ENCODE measurements at places on chromosomes 11 and 22.

DNA sequence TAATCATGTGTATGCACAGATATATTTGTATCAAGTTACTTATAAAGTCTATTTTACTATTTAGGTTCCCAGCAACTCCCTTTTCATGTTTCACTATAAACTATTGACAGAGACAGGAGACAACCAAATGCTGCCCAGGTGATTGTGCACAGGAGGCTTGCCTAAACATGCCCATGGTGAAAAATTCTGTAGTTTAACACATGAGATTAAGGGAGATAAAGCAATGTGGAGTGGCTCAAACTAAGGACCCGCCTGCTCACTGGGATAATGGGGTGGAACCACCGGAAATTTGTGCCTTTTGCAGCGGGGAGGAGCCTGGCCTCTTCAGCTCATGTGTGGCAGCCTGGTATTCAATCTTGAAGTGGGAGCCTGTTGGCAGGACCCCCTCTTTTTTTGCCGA, 459.5 kb upstream of the CNTN5 start:
- no peak for DNase-seq

DNA sequence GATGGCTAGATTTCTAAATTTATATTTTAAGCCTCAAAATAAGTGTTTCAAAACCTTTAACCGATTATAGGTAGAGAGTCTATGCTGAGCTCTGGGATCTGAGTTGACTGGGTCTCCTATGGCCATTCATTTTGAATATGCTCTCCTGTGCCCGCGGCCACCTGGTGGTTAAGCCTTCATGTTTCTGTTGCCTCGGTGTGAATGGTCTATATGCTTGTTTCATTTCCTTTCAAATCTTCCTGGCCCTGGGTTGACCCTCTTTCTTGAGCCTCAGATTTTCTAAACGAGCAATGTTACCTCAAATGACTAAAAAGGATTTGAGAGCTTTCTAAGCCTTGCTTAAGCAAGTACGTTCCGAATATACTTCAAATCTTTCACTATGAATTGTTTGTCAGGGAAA, 789.4 kb upstream of the KIRREL3 start:
- no peak for DNase-seq

- no peak for DNase-seq
Measured at GRCh38 chr22:24486501-24486921, 8.6 kb upstream of the UPB1 start.

DNA sequence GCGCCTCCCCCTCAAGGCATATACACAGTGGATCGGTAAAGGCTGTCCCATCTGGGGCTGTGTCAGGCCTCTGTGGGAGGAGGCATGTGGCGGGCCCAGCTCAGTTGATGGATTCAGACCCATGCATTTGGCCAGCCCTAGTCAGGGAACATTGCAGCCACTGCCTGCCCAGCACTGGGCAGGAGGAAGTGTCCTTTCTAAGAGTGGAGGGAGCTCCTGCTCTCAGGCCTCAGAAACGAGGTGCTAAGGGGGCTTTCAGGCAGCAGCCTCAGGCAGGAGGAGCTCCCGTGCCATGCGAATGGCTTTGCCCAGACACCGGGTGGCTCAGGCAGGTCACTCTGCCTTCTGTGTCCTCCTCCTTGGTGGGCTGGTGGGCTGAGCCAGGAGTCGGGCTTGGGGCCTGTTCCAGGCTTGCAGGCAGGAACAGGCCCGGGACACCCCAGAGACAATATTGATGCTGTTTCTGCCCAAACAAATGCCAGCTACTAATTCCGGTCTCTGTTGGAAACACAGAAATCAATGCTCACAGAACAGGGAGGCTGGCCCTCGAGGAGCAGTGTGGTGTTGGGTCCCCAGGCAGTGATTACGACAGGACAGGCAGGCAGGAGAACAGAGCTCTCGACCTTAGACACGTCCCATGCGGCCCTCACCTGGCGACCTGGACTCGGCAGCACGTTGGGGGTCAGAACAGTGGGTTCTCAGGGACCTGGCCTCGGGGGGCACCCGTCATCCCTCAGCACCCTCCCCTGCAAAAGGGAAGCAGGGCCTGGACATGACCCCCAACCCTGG, 42.3 kb upstream of the CCDC188 start:
- DNase-seq: no peak

- DNase-seq: no peak
Measured at GRCh38 chr22:19991645-19992451, 24.8 kb downstream of the ARVCF start.

GRCh38 chr11:88414385-88414861, 76.9 kb upstream of the CTSC start:
- DNase-seq: no peak

- no peak for DNase-seq
Measured at GRCh38 chr11:124740277-124740882, 638 bp downstream of the NRGN start.

DNA sequence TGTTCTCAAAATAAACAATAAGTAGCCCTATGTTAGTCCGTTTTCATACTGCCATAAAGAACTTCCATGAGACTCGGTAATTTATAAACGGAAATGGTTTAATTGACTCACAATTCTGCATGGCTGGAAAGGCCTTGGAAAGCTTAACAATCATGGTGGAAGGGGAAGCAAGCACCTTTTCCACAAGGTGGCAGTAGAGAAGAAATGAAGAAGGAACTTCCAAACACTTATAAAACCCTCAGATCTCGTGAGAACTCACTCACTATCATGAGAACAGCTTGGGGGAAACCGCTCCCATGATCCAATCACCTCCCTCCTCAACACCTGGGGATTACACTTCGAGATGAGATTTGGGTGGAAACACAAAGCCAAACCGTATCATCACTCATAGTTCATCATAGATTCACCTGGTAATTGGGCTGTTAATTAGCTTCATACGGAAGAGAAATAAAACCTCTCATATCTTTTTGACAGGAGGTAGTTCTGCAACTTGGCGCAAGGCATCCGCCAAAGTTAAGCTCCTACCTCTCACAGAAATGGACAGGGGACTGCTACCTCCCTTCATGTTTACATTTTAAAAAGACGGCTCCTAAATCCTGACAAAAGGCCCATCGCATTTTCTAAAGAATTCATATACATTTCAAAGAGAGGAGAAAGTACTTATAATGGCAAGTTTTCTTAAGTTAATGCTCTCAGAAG, 49.0 kb downstream of the MUC15 start:
- DNase-seq: no peak

DNA sequence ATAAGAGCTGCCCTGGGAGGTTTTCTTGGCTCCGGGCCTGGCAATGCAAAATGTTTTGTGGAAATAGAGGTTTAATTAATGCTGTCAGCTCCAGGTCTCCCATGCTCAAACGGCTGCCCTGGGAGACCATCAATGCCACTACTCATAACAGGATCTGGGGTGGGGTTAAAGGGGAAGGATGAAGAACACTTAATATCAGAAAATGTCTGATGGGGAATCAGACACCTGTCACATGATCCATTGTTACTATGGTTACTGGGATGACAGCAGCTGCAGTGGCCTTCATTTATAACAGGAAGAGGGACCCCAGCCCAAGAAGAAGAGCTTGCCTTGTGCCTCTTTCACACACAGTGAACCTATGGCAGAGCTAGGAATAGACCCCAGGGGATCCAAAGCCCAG, 2.2 kb upstream of the SYT13 start:
- no peak for DNase-seq

DNA sequence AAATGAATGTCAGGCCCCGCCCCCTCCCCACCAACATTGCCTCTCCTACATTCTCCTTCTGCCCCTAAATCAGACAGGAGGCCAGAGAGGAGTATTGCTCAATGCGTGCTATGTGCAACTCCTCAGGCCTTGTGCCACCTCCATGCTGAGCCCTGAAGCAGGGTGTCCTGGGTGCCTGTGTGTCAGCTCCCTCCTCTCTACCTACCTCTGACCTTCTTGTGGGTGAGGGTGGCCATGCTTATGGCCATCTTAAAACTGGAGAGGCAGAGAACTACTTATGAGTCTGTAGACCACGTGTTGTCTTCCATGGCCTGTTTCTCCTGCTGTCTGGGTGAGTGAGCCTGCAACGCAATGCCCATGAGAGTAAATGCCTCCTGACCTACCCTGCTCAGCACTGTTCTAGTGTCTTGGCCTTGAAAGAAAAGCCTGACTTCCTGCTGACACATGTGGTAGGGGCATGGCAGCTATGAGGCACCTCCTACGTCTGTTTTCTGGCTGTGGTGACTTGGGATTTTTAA, 10.5 kb downstream of the MCAM start:
- DNase-seq: no peak

GRCh38 chr11:32307913-32308312, 127.4 kb downstream of the WT1 start:
- no peak for DNase-seq

DNA sequence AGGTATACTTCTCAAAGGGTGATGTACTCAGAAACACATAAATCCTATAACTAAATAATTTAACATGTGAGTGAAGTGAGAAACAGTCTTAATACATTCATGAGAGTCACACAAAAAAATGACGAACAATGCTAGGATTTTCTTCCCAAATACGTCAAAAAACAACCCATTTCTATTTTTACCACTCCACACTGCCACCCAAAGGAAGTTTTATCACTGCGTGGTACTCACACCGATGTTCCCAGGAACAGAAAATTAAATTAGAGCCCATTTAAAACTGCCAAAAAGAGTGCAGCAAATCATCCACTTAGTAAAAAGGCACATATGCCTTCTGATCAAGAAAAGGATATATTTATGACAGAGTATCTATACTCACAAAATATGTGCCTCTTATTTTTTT, 710.9 kb upstream of the FAT3 start:
- DNase-seq: no peak

All from substantia nigra (tissue), 51 donors.